ENCODE measurements at places on chromosomes 7 and 10.

GRCh38 chr7:74632505-74632904, 25.0 kb upstream of the GTF2I start:
- no peak for DNase-seq

DNA sequence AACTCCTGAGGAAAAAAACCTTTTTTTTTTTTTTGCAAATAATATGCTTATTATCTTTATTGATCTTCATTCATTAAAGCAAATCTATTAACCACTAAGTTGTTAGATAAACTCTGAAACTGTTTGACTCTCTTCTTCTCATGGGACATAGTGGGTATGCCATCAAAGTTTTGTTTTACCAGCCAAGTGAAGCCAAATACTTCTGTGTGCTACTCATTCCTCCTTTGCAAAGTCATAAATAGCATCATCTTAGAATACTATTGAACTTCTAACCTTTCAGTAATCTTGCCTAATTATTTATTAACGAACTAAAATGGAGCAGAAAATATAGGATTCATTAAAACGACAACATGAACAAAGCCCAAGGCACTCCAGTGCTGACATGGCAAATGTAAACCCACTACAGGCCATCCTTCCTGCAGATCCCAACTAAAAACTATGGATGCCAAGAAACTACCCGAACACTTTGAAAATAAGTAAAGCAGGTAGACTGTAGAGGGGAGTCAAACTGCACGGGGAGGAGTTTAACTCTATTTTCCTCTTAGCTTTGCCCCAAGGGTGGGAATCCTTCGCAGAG, 61.2 kb upstream of the ODAD2 start:
- no peak for DNase-seq

GRCh38 chr10:8248868-8249267, 194.4 kb downstream of the GATA3 start:
- DNase-seq: no peak

- DNase-seq: no peak
These were observed 162.7 kb downstream of the PLCE1 start for GRCh38 chr10:94156453-94156852.

DNA sequence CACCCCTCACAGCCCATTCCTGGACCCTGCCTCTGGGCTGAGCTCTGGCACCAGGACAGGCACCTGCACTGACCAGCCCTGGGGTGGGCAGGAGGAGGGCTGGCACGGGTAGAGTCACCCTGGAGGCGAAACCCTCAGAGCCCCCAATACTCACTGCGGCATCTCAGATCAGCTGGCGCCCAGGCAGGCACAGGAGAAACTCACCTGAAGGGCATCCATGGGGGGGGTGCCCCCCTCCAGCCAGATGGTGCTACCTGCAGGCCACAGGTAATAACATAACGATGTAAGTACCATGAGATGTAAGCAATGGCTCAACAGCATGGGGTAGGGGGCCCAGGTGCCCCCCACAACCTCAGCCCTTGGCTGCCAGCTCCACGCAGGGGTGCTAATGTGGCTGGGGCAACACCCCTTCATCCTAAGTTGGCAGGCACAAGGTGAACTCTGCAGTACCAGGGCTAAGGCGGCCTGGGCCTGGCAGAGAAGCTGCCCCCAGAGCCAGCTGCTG, 12.1 kb upstream of the PYROXD2 start:
- no peak for DNase-seq

DNA sequence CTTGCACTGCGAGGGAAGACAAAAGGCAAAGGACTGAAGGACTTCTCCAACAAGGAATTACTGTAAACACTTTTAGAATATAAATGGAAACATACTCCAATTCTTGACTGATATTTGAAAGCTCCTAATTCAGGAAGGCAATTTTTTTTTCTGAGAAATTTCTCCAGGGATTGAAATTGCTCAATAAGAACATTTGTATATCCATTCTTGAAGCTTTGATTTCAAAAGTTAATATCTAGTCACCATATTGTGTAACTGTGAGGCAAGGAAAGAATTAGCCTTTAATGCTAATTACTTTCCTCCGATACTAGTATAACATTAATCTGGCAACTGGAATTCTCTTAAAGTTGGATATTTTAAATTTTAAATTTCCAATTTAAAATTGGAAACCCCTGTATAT, 188.4 kb upstream of the COL1A2 start:
- no peak for DNase-seq

Measured in substantia nigra (tissue), 51 donors.